HuH-7 (cell line): ENCODE measurements at places on chromosomes 4 and X.

DNA sequence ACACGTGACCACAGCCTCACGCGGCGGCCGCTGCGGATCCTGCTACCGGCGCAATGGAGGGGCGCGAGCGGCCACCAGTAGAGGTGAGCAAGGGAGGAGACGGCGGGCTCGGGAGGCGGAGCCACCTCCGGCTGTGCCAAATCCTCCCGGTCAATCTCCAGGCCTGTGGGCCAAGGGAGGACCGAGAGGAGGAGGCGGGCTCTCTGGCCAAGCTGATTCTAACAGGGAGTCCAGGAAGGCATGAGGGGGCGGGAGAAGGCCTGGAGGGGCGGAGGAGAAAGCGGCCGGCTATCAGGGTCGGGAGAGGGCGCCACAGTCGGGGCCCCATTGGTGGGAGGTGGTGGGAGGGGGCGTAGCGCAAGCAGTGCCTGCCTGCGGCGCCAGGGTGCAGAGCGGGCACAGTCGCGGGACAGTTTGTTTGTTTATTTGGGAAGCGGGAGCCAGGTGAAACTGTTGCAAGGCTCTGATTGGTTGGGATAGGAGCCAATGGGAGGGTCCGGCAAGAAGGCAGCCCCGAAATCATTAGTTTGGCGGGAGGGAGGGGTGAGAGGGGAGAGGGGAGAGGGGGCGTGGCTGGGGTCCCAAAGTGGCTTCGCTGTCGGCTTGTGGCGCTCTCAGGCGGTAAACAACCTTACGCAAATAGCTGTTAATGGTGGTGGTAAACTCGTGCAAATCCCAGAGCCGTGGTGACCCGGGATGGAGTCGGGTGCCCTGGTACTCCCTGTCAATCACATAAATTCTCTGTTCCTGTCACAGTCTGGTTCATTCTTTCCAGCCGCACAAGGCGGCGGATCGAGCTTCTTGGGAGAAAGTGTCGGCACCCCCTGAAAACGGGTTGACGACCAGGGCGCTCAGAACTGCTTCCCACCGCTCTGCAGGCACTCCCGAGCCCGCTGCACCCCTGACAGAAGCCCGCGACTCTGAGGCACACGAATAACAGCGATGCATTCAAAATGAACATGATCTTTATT is at the start of gene IRS4:
IRS4 (minus strand) TSS at position 55 of the 971 bp plus-strand sequence.
- peak; percentile 46 for DNase-seq

DNA sequence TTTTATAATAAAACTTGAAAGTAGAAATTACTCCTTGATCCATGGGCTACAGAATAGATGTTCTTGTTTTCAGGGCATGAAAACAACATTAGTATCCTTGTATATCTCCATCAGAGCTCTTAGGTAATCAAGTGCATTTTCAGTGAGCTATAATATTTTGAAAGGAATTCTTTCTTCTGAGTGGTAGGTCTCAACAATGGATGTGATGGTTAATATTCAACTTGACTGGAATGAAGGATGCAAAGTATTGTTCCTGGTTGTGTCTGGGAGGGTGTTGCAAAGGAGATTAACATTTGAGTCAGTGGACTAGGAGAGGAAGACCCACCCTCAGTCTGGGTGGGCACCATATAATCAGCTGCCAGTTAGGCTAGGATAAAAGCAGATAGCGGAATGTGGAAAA is 100.1 kb downstream of the LCORL start:
- no peak for DNase-seq

DNA sequence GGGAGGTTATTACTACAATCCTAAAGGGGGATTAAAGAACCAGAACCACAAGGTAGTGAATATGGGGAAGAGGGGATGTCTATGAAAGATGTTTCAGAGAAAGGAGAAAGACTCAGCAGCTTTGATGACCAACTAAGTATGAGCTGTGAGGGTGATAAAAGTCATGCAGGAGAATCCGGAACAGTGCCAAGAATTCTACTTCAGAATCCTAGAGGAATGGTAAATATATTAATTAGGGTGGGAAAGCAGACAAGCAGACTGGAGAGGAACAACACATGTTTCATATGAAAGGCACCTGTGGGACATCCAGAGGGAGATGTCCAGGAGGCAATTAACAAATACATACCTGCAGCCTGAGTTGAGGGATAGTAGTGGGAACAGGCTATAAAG is 642.2 kb upstream of the DIPK2B start:
- no peak for DNase-seq

DNA sequence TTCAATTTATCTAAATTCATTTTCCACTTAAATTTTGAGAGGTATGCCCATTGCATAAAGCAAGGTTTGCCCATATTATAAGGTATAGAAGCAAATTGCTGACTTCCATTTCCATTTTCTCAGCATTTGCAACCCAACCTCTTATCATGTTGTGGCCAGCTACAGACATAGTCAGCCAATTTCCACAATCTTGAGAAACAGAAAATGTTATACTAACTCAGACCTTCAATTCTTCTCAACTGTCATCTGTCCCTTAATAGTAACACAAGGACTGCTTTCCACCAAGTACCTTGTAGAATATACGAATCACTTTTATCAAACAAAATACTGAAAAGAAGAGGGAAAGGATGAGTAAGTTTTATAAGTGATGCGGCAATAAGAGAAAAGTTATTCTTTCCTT is 11.2 kb upstream of the GRIA3 start:
- no peak for DNase-seq

DNA sequence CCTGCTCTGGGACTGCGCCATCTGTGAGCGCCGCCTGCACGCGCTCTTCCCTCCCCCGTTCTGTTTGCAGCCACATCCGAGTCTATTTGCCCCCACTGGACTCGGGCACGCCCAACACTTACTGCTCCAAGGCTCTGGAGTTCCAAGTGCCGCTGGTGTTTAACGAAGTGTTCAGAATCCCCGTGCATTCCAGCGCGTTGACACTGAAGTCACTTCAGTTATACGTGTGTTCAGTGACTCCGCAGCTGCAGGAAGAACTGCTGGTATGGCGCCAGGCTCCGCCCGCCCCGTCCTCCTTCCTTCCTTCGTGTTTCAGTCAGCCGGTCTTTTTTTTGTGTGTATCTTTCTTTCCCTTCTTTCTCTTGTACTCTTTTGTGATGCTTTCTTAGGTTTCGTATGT is 30.7 kb upstream of the CLCN4 start:
- no peak for DNase-seq

DNA sequence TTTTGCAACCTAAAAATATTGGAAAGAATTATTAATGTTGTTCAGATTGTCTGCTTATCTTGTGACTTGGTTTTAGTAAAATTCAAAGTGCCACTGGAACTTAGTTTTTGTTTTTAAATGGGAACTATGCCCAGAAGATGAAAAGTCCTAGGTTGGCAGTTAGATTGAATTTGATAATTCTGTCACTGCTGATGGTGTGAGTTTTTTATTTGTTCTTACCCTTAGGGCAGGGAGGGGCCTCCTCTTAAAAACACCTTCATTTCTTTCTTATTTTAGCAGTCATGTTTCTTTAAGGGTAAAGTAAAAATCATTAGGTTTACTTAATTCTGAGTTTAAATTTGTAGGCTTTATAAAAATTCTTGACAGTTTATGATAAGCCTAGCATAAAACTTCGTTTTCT is 80.6 kb downstream of the AFF1 start:
- DNase-seq, result no peak

DNA sequence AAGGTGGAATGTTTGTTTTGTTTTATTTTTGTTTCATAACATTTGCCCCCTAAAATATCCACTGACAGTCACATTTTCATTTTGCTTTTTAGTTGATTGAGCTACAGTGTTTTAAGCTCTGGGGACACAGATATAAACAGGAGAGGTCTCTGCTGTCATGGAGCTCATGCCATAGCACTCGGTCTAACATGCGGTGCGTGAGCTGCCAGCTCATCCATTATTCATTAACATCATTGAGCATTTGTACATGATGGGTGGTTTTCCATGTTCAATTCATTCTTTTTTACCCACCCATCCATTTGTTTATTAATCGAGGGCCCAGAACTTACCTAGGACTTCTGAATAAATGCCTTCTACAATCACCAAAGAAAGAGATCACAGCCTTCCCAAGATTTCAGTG is 150.1 kb upstream of the SFRP2 start:
- DNase-seq, result no peak

GRCh38 chrX:150582338-150582948 is 14.0 kb downstream of the MTM1 start:
- no peak for DNase-seq

GRCh38 chr4:56134266-56134665 is 185.5 kb downstream of the CEP135 start:
- DNase-seq, result peak; percentile 5

DNA sequence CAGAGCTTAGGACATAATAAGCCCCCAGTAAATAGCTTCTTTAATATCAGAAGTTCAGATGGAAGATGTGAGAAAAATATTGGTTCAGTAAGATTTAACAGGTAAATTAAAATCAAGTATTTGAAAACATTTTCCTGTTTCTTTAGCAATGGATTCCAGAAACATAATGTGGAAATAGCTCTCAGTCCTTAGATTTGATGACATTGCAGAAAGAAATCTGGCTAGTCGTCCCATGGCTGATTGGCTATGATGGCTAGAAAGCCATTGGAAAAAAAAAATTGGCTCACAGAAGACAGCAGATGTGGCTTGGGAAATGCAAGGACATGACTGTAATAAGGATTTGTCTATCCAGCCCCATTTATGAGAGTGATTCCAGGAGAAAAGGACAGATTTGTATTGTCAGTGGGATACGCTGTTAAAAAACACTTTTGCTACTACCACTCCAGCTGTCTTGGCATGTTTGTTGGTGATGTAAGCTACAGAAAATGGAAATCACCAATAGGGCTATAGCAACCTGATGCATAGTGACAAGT is 78.3 kb downstream of the AR start:
- no peak for DNase-seq

DNA sequence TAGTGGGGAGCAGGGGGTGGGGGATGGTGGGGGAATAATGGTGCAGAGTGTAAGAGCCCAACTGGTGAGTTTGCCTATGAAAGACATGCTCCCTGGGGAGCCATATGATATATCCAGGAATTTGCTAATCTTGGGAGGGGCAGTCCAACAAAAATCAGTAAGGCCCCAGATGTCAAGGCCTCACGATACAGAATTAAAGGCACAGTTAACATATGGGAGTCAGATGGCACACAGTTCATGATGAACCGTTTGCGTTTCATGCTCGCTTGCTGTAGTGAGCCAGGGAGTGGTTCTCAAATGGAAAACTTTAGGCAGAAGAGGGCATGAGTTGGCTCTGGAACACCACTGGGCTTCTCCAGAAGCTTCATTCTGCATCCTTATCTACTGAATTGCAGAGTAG is 33.9 kb upstream of the VCX2 start:
- no peak for DNase-seq

DNA sequence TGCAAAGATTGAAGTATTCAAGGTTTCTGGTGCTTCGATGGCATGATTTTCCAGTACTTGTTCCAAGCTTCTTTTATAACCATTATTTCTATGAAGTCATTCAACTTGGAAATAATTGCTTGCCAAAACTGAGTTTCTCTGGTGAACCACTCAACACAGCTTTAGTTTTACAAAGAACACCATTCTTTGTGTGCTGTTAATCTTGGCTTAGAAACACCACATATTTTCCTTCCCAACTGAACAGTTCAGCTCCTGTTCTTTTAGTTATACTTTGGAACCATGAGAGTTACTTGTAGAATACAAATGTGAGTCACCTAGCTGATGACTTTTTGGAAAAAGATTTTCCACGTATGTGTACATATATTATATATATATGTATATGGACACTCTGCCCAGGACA is 32.7 kb downstream of the TMEM47 start:
- DNase-seq, result no peak

- DNase-seq, result no peak
These were observed 32.1 kb downstream of the NUDT6 start for GRCh38 chr4:122890147-122890795.

GRCh38 chr4:47415719-47416118 is 47.8 kb downstream of the COMMD8 start:
- DNase-seq, result no peak
